Cerebellar nuclear complex (tissue), 1 donor: ENCODE measurements at places on chromosomes 5 and 9.

DNA sequence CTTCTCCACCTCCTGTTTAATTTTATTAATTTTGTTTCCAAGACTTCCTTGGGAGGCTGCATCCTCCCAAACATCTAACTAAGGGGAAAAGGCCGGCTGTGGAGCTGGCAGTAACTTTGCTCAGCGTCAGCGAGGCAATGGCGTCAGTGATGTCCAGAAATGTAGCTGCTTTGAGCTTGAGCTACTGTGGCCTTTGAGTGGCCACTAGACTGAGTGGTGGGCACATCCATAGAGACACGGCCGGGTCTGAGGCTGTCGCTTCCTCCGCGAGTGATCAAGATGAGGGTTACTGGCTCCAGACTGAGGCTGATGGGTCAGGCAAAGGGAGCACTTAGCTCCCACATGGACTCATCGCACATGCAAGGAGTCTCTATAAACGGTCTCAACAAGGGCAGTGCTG lies 277.0 kb downstream of the HSPA4 start:
- DNase-seq = no peak

DNA sequence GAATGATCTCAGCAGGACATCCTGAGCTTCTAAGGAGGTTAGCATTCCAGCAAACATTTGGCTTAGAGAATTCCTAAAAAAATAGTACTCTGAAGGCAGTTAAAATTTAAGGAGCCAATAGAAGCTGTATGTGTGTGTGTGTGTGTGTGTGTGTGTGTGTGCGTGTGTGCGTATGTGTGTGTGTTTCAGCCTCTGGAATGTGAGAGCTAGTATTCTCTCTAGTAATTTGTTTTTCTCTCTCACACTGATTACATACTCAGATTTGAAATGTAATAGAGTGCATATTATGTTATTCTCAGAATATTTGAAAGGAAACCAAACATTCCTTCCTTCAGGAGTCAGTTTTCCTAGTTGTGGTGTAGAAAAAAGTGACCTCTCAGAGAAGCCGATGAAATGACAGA lies 279.6 kb downstream of the TMEM38B start:
- DNase-seq = no peak

GRCh38 chr9:116901260-116901659 lies 214.2 kb downstream of the TRIM32 start:
- DNase-seq = no peak

DNA sequence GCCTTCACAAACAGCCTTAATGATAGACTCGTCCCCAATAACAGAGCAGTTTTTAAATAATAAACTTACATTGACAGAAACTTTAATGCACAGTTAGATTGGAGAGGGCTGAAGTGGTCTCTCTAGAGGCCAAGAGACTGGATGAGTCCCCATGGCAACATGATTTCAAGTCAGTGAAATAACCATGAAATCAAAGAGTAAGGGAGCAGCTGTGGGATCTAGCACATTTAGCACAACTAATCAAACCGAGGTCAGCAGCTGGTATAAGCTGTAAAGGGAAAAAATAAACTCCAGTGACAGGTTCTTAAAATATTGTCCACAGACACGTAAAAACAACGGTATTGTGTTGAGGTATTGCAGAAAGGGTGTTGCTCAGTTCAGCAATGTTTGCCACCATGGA lies 916.6 kb downstream of the DNAH5 start:
- no peak for DNase-seq

GRCh38 chr5:176822793-176823481 lies 12.6 kb downstream of the UNC5A start:
- DNase-seq = no peak

DNA sequence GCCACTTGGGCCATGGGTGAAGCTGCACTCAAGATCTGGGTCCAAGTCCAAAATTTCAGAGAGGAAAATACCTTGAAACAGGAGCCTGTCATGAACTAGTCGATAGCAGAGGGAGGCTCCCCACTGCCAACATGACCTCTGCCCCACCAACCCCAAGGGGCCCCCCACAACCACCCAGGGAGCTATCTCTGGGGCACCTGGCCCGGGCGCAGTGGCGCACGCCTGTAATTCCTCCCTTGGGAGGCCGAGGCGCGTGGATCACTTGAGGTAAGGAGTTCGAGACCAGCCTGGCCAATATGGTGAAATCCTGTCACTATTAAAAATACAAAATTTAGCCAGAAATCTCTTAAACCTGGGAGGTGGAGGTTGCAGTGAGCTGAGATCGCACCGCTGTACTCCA lies 20.1 kb upstream of the HMCN2 start:
- DNase-seq = no peak

DNA sequence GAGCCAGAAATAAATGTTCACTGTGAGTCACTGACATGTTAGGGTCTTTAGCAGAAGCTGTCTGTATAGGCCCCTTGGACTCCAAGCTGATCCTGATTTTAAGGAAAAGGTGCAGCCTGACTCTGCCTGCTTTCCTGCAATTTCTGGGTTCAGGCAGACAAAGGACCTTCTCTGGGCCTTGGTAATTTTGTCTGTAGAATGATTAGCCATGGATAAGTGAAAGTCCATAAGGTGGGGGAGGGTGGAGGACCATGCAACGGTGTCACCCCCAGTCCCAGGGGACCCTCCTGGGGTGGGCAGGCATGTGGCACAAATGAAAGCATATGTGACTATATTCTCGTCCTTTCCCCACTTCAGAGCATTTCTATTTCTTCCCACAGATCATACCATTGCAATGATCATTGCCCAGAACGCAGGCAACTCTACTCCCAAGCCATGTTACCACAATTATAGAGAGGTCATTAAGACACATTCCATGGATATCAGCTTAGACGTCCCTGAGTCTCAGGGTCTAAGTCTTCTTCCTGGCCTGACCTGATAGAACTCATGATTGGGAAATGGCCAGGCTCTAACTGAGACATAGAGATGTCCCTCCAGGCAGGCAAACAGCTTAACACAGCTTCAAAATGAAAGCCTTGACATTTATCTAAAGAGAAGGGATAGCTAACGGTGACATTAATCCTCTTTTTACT lies 157.9 kb upstream of the ALDH1B1 start:
- no peak for DNase-seq

GRCh38 chr9:100108559-100108958 lies 9.5 kb downstream of the INVS start:
- DNase-seq = no peak

GRCh38 chr9:130235558-130236435 lies 29.8 kb upstream of the HMCN2 start:
- DNase-seq = peak; percentile 63

DNA sequence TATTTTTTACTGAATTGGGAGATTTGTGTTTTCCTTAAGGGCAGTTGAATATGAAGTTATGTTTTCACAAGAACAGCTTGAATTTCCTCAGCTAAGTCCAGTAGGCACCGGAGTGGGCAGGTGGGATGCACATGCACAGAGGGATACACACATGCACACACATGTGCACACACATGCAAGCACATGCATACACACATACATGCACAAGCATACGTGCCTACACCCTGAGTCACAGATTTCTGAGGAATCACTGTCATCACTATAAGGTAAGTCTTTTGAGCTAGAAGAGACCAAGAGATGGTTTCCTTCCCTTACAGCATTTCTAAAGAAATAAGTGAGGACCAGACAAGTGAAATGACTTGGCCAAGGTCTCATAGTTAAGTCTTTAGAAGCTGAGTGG lies 8.7 kb downstream of the ENTREP1 start:
- DNase-seq = no peak

GRCh38 chr5:158463938-158464337 lies 605.0 kb upstream of the CLINT1 start:
- no peak for DNase-seq

DNA sequence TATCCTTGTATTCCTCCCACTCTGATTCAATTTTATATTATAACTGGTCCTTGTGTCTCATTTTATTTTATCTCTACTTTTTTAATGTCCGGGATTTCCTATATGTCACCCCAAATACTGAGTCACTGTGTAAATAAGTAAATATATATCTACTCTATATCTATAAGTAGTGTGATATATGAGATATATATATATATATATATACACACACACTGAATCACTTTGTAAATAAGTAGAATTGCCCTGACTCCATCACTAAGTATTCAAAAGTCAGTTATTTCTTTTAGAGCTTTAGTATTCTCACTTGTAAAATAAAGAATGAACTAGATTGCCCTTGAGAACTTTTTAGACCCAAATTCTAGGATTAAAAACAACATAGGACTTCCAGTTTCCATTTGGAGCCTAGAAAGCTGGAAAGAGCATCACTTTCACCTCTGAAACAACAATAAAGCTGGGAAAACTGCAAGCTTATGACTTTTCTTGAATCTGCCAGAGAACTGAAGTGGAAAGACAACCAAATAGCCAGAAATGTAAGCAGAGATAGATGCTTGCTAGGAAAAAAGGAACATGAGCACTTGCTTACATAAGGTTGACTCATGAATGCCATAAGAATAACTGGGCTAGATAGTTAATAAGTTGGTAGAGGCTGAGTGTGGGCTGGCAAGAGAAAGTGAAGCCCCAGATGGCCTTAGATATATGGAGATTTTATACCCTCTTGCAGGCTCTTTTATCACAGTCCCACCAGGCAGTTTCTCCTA lies 171.1 kb upstream of the TLX3 start:
- DNase-seq = no peak

DNA sequence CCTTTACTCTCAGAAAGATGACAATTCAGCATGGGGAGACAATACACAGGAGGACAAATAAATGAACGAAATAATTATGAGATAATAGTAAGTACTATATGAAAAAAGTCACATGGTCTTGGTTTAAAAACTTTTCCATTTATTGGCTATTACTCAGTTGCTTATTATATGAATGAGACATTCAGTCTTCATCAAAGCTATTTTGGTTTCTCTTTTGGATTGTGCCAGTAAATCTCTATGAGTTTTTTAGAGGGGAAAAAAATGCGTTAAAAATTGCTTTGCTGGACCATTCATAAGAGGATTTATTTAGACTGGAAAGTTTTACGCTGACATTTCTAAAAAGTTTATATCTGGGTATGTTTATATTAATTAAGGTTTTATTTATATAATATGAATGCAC lies 137.7 kb downstream of the AOPEP start:
- DNase-seq = no peak

DNA sequence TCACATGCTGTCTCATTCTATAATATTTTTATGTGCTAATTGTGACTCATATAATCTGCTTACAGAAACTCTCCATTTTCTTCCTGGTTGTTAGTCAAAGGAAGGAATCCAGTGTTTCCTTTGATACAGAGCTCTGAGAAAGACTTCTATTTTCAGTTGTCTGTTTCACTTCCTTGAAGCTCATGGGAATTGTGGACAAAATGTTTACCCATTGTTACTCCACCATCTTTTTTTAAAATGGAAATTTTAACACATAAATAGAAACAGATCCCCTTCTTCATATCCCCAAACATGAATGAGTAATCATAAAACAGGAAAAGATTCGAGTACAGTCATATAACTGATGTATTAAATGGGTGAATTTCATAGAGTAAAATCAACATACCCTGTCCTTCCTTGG lies 42.0 kb upstream of the KCNN2 start:
- DNase-seq = no peak

DNA sequence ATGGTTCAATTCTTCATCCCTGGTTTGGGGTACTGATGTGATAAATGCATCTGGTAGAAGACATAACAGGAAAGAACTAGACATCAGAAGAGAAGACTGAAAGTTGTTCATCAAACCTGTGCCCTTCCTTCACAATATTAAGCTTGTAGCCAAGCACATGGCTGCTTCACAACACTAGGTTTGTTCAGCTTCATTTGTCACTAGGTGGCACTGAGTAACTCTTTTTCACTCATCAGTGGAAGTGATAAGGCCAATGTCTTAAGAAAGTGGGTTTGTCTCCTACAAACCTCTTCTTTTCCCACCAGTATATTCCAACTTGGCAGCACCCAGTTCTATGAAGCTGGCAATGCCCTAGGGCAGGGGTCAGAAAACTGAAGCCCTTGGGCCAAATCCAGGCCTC lies 26.9 kb downstream of the ZNF484 start:
- no peak for DNase-seq

- DNase-seq = no peak
Observed at GRCh38 chr5:40491644-40492043, 188.1 kb upstream of the PTGER4 start.

DNA sequence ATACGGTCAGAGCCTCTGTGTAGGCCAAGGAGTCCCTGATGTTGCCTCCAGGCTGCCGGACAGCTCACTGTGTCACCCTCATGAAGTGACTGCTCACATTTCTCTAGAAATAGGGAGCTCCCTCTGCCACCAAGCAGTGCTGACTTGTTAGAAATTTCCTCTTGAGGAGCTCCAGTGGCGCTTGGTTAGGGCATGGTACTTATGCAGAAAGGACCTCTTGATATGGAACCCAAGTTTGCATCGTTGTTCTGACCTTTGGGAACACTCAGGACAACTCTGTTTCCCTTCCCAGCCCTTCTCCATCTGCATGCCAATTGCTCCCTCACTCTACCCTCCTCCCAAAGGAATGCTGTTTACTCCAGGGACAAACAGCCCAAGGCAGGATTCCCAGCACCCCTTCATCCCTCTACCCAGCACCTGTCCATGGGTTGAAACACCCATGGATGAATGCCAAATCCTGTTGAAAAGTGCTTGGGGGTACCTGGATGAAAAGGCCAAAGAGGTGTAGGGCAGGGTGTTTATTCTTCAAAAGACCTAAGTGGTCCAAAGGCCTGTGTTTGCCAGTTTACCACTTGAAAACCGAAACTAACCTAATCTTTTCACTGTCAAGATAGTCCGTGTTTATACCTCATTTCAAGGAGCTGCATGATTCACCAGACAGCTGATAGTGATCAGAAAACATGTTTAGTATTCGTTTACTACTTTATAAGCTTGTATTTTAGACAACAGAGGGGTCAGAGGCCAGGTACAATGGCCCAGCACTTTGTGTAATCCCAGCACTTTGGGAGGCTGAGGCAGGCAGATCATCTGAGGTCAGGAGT lies 51.1 kb downstream of the KLF4 start:
- no peak for DNase-seq

- no peak for DNase-seq
Observed at GRCh38 chr9:121738411-121738810, 87.0 kb downstream of the DAB2IP start.

DNA sequence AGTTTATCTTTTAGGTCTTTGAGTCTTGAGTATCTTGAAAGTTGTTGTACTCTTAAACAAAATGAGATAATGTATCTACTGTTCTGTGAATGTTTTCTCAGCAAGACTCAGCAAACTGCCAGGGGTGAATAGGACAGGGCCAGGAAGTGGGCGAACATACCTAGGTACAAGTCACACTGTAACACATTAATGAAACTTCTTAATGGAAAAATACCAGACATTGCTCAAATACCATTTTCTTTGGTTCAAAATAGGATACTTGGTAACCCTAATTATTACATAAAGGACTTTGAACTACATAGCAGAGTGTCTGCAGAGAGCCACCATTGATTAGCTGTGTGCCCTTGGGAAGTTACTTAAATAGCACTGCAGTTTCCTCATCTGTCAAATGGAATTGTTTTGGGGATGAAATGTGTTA lies 197.5 kb downstream of the ARHGEF28 start:
- no peak for DNase-seq
